NCI-H226 (cell line): ENCODE measurements at places on chromosomes 4 and X.
A peak's percentile ranks its signal among the peaks of the same experiment; 100 is the strongest.

DNA sequence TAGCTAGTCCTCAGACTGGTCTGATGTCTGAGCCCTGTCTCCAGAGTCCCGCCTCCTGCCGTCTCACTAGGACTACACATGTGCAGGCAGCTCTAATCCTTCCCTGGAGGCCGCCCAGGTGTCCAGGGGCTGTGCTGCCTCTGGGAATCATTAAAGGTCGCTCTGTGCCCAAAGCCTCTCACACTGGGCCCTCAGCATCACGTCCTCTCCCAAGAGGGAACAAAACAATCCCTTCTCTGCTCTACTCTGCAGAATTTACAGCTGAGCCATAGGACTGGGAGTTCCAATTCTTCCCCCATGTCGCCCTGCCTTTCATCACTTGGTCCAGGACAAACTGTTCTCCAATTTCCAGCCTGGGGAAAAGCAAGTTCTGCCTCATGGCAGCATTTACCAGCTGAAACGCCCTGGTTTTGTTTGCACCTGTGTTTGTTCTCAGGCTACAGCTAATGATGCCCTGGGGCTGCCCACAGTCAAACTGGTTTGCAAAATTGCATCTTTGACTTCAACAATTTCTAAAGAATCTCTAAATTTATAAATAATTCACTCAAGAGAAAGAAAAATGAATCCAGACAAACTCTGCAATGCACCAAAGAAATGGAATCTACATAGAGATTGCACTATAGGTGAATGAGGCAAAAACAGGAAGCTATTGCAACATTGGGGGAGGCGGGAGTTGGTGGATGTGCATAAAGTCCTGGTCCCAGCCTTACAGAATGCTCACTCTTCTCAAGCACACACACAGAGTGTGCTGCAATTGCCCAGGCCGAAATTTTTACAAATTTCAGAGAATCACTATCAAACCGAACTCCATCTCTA is 7.2 kb upstream of the MRFAP1 start:
- DNase-seq = peak; percentile 3

DNA sequence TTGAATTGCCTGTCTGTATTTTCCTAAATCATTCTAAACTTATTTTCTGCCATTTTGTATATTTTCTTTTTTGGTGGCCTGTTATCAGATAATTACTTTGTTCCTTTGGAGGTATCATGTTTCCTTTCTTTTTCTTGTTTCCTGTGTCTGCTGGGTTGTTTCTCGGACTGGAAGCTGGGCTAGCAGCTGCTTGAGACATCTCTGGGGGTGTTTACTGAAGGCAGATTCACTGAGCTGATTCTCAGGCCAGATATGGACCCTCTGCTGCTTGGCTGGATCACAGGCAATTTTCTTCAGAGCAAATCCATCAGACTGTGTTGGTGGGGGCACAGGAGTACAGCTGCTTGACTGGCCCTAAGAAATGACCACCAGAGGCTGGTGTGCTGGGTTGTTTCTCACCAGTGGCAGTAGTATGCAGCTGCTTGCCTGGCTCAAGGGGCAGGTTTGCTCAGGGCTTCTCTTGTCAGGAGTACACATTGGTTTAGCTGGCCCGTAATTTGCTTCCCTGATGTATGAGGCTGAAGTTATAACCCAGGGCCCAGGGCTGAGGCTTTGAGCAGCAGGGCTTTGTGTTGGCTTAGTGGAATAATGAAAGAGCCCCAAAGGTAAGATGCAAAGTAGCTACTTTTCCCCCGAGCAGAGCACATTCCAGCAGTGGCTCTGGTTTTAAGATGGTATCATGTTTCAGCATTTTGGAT is 680.6 kb downstream of the TECRL start:
- no peak for DNase-seq

GRCh38 chr4:60579335-60579734 is 620.8 kb upstream of the ADGRL3 start:
- peak; percentile 45 for DNase-seq

DNA sequence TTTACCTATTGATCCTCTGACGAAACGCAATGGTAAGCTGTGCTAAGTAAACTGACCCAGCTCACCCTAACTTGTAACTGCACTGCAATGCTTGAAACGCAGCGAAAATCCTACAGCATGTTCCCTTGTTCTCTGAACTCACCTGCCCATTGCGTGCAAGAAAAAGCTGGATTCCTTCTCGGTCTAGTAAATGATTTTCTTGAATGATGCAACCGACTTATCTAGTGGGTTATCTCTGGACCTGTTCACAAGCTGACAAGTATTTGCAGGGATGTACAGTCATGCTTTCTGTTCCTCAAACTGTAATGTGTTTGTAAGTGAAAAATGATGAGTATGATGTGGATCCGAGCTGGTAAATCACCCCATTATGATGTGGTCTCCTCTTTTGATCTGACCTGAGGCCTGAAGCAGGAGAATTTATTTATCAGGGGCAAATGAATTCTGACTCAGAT is 140.1 kb downstream of the BTC start:
- peak; percentile 69 for DNase-seq

DNA sequence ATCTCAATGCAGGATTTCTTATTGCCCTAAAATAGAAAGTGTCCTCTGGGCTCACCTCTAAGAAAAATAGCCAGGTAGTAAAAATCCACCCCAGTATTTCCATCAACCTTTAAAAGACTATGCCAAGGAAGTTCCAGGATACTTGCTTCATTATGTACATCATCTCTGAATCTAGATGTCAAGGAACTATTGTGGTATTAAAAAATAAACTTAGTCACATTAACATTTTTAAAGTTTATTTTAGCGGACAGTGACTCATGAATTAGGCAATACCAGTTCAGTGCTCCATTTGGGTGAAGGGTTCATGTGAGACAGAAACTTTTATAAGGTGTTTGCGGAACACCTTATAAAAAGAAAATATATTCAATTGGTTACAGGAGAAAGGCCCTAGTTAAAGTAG is 209.2 kb downstream of the ADAM29 start:
- no peak for DNase-seq

- DNase-seq = no peak
Measured at GRCh38 chrX:137040113-137040794, 6.5 kb upstream of the GPR101 start.

DNA sequence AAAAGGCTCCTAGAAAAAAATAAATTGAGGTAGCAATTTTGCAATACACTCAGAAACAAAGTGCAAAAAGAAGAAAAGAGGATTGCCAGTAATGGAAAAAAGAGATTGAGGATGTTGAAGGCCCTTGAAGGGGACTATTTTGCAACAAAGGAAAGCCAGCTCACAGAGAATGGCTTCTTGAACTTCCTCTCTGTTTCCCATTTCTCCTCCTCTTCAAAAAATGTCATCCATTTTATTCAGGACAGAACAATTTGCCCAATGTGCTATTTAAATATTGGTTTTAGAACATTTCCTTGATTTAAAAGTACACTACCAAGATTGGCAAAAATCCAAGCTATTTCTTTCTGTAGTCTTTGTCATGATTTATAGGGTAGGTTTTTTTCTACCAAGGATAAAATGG is 60.2 kb downstream of the GASK1B start:
- no peak for DNase-seq

DNA sequence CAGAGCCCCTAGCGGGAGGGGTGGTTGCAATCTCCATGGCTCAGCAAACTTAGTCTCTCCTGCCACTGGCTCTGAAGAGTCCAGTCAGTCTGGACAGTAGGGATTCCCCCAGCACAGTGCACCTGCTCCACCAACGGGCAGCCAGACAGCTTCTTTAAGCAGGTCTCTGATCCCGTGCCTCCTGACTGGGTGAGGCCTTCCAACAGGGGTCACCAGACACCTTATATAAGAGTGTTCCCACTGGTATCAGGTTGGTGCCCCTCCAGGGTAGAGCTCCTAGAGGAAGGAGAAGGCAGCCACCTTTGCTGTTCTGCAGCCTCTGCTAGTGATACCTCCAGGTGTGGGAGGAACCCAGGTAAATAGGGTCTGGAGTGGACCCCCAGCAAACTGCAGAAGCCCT is 1393.4 kb downstream of the STIM2 start:
- DNase-seq = no peak

- DNase-seq = no peak
Measured at GRCh38 chr4:145307120-145307519, 126.7 kb upstream of the OTUD4 start.

DNA sequence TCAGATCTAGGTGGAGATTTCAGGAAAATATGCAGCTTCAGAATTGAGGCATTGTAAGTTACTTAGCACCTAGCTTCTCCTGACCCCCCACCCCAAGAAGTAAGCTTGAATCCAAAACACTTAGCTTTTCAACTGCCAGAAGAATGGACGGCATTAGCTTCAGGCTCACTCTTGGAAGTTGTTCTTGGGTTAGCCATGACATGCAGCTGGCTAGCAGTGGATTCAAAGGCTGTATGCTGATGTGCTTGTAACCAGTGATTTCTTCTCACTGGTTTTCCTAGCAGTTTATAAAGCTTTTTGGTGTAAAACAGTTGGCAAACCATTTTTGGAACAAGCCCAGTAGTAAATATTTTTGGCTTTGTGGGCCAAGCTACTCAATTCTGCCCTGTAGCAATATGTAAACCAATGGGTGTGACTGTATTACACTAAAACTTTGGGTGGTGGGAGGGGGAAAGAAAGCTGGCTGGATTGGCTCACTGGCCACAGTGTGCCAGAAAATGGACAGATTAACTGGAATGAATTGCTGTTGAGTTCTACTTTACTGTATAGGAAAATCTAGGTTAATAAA is 85.6 kb downstream of the SHROOM2 start:
- DNase-seq = no peak

- DNase-seq = peak; percentile 81
Measured at GRCh38 chr4:6746721-6747293, 30.8 kb downstream of the BLOC1S4 start.

- DNase-seq = no peak
Measured at GRCh38 chrX:21948897-21949578, 8.5 kb downstream of the SMS start.
